ENCODE measurements at places on chromosomes 1 and 21.
A peak's percentile ranks its signal among the peaks of the same experiment; 100 is the strongest.

DNA sequence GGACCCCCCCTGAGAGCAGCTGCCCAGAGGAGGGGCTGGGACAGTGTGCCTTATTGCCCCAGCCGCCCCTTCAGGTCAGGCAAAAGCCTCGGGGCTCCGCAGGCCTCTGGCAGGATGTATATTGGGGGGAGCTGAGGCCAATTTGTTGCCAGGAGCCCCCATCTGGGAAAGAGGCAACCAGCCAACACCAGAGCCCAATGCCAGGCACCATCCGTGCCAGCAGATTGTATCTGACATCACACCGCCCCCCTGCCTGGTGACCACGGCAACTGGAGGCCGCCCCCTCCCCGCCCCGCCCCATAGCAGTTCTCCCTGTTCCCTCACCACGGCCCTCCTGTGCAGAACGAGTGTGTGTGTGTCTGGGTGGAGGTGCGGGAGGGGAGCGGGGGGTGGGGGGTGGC is 3.6 kb upstream of the PLEKHG5 start:
- DNase-seq, result no peak
- no peaks in the 10 kb centered on the region for H3K36me3 ChIP-seq
- H3K4me3 ChIP-seq, result no peak overlapping the region
- peaks cover 29% of the 10 kb centered on the region for H3K27me3 ChIP-seq
- no peak overlapping the region for H3K27ac ChIP-seq

GRCh38 chr21:42624095-42624790 is 29.2 kb upstream of the PDE9A start:
- no peak for DNase-seq
- no peak overlapping the region for H3K4me3 ChIP-seq
- H3K36me3 ChIP-seq, result no peaks in the 10 kb centered on the region
- H3K4me1 ChIP-seq, result peaks cover 17% of the 10 kb centered on the region
- no peaks in the 10 kb centered on the region for H3K27me3 ChIP-seq

DNA sequence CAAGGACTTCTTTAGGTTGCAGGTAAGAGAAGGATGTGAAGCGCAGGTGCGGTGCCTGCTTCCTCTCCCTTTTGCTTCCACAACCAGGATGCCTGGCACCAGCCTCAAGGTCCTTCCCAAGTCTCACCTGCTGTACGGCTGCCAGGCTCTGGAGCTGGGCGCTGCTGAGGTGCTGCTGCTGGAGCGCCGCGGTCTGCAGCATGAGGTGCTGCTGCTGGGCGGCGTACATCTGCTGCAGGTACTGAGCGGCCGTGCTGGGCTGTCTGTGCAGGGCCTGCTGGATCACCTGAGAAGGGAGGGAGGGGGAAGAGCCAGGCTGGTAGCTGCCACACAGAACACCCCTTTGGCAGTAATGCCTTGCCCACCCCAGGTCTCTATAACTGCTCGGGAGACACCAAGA is 51.3 kb upstream of the A3GALT2 start:
- no peak for DNase-seq
- H3K27me3 ChIP-seq, result peaks cover 10% of the 10 kb centered on the region
- H3K36me3 ChIP-seq, result no peaks in the 10 kb centered on the region
- no peak overlapping the region for H3K4me3 ChIP-seq
- H3K27ac ChIP-seq, result no peak overlapping the region

GRCh38 chr1:238558156-238558555 is 667.4 kb upstream of the ZP4 start:
- H3K27me3 ChIP-seq, result no peaks in the 10 kb centered on the region
- no peak for DNase-seq
- H3K4me3 ChIP-seq, result no peak overlapping the region

GRCh38 chr1:153515504-153516394 is 20.0 kb downstream of the S100A6 start:
- no peak for DNase-seq
- no peak overlapping the region for H3K27ac ChIP-seq
- H3K4me3 ChIP-seq, result no peak overlapping the region
- peaks cover 81% of the 10 kb centered on the region for H3K27me3 ChIP-seq
- no peaks in the 10 kb centered on the region for H3K36me3 ChIP-seq

DNA sequence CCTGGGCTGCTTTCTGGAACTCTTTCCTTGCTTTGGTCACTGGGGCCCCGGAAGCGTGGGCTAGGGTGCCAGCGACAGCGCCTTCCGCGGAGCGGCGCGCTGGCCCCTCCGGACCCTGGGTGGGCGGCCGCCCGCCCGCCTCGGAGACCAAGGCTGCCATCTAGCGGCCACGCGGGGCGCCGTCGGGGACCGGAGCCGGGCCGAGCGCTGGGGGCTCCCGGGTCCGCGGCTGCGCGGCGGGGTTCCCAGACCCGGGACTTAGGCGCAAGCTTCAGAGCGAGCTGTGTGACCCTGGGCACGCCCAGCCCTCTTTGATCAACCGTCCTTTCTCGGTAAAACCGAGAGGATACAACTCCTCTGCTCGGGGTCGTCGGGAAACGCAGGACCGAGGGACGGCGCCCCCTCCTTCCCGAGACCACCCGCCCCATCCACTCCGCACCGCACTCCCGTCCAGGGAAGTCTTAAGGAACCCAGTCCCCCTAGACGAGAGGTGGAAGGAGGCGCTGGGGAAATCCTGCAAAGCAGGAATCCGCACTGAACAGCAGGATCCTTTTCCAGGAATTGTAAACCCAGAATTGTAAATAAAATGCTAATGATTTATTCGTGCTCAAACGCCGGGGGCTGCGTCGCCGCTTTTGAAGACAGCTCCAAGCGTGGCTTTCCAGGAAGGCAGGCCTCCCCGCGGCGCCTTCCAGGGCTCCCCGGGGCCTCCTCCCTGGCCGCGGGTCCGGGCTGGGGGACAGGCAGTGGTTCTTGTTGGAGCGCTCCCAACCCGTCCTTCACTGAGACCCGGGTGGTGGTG is 41.2 kb downstream of the RRAGC start:
- peaks cover 24% of the 10 kb centered on the region for H3K4me1 ChIP-seq
- H3K4me3 ChIP-seq, result peak overlapping the region; percentile 79
- no peak overlapping the region for H3K27ac ChIP-seq
- DNase-seq, result peak; percentile 83
- H3K36me3 ChIP-seq, result peaks cover 3% of the 10 kb centered on the region

- H3K27me3 ChIP-seq, result no peaks in the 10 kb centered on the region
- H3K4me1 ChIP-seq, result peaks cover 31% of the 10 kb centered on the region
- H3K4me3 ChIP-seq, result no peak overlapping the region
- no peak for DNase-seq
- H3K36me3 ChIP-seq, result peaks cover 23% of the 10 kb centered on the region
Observed at GRCh38 chr1:17688217-17688810, 66.8 kb upstream of the ACTL8 start.

- H3K36me3 ChIP-seq, result peaks cover 13% of the 10 kb centered on the region
- H3K27me3 ChIP-seq, result peaks cover 5% of the 10 kb centered on the region
- no peak for DNase-seq
Observed at GRCh38 chr1:228085287-228085951, 2.9 kb downstream of the ARF1 start.

DNA sequence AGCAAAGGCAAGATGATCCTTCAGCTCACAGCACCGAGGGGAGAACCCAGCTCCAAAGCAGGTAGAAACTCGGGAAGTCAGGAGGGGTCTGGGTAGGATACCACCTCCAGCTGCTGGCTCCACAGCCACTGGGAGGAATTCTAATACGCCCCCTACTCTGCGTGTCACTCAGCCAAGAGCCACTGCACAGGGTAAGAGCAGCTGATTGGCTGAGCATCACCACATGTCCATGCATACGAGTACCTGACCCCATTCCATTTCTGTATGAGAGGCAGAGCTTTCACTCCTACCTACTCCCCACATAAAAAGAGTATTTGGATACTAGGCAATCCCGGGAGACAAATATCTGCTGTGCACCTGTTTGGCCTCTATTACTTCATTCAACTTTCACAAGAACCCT is 121.4 kb downstream of the RRAGC start:
- H3K27ac ChIP-seq, result no peak overlapping the region
- no peaks in the 10 kb centered on the region for H3K36me3 ChIP-seq
- H3K27me3 ChIP-seq, result 0 out of 2 replicates have a peak, but pooled peaks cover 2% of the 10 kb centered on the region
- H3K4me1 ChIP-seq, result peaks cover 18% of the 10 kb centered on the region
- no peak for DNase-seq

DNA sequence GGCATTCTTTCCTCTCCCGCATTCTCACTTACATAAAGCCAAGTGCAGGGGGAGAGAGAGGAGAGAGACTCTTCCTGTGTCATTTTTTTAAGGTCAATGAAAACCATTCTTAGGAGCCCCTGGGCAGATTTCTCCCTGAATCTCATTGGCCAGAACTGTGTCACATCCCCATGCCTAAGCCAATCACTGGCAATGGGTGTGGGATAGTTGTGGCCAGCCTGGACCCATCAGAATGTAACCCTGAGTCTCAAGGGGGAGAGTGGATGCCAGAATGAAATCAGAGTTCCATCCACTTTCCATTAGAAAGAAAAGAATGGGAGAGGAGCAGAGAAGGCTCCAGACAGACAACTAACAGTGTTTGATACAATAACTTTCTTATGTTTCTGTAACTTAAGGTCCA is 31.2 kb upstream of the COQ8A start:
- DNase-seq, result no peak
- no peaks in the 10 kb centered on the region for H3K27me3 ChIP-seq
- no peaks in the 10 kb centered on the region for H3K36me3 ChIP-seq
- peaks cover 8% of the 10 kb centered on the region for H3K4me1 ChIP-seq
- no peak overlapping the region for H3K27ac ChIP-seq

DNA sequence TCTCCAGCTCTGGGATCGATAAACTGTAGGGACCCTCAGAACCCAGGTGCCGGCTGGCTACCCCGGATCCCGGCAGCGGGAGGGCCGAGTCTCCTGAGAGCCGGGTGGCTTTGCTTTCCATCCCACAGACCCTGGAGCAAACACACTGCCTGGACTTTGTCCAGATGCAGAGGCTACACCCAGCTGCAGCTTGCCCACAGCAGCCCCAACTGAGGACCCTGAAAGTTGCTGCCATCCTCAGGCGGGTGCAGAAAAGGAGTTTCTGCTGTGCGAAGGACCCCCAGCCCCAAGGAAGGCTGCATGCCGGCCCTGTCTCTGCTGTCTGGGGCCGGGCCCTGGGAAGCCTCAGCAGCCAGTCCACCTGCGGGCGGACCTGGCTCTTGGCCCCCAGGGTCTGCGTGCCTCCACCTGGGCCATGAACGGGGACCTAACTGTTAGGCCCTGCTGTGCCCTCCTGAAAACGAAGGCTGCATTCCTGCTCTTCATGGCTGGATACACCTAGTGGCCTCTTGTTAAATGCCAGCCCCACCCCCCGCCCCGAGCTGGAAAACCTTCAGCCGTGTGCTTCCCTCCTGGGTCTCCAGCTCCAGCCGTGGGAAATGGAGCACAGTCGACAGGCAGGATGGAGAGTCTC is 97.5 kb upstream of the ARHGEF16 start:
- H3K27me3 ChIP-seq, result no peaks in the 10 kb centered on the region
- H3K4me1 ChIP-seq, result peaks cover 19% of the 10 kb centered on the region
- no peaks in the 10 kb centered on the region for H3K36me3 ChIP-seq

- no peaks in the 10 kb centered on the region for H3K27me3 ChIP-seq
- peaks cover 49% of the 10 kb centered on the region for H3K4me1 ChIP-seq
- H3K36me3 ChIP-seq, result peaks cover 42% of the 10 kb centered on the region
- H3K27ac ChIP-seq, result peak overlapping the region; percentile 78
- peak; percentile 89 for DNase-seq
Observed at GRCh38 chr1:17405898-17406759, 33.3 kb downstream of the RCC2 start.

GRCh38 chr1:222546091-222546490 is 1.8 kb downstream of the HHIPL2 start:
- no peak for DNase-seq
- no peaks in the 10 kb centered on the region for H3K27me3 ChIP-seq
- 0 out of 2 replicates have a peak, but pooled peaks cover 6% of the 10 kb centered on the region for H3K4me1 ChIP-seq

- H3K27ac ChIP-seq, result no peak overlapping the region
- peaks cover 43% of the 10 kb centered on the region for H3K4me1 ChIP-seq
- no peaks in the 10 kb centered on the region for H3K27me3 ChIP-seq
- no peak for DNase-seq
- no peak overlapping the region for H3K4me3 ChIP-seq
Observed at GRCh38 chr1:113146242-113147072, 73.5 kb downstream of the LRIG2 start.

DNA sequence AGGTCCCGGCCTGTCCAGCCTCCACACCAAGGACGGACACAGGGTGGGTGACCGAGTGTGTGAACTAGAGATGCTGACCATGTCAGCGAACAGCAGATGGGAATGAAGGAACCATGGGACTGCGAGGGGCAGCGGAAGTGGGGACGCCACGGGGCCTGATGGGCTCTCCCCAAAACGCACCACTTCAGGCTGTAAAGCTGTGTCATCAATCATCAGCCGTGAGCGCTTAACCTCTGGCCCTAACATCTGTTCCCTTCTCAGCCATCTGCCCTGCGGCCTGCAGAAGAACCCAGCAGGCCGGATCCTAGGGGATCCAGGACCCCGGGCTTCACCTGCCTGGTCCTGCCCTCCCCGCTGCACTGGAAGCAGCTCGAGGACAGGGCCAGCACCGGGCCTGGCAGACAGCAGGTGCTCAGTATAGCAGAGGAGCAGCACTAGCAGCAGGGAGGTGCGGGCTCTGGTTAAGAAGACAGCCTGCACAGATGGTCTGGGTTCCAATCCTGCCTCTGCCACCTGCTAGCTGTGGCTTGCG is 58.7 kb downstream of the DMRTB1 start:
- no peak overlapping the region for H3K27ac ChIP-seq
- H3K27me3 ChIP-seq, result no peaks in the 10 kb centered on the region
- no peaks in the 10 kb centered on the region for H3K36me3 ChIP-seq
- H3K4me3 ChIP-seq, result no peak overlapping the region

DNA sequence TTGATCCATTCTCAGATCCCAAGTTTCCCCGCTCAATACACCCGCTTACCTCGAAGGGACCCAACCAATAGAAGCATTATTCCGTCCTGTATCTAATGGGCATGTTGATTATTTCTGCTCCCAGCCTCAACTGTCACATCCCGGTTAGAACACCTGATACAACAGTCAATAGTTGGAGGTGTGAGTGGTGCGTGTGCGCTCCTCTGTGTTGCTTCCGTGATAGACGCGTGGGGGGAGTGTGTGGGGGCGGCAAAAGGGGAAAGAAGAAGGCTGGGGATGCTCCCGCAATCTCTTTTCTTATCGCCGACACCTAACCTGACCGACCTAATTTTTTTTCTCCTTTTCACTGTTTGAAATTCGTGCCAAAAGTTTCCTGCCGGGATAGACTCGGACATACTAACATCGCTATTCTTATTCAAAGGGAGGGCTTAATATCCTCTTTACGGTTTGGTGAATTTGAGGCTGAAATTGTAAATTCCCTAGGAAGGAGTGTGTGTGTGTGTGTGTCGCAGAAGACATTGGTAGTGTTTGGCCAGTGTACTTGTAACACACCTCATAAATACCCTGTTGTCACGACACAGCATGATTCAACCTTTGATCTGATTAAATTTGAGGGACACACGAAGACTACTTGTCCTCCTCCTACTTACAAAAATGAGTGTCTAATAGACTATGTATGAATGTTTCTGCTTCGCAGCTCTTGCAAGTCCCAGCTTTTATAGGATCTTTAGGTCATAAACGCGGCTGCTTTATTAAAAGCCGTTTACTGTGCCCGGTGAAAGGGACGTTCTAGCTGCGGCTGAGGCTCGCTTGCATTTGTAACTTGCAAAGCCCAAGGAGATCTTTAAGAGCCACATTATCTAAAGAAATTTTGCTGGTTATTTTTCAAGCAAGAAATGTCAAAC is 1.5 kb upstream of the PROX1 start:
- H3K27me3 ChIP-seq, result peaks cover 88% of the 10 kb centered on the region
- peak overlapping the region; percentile 80 for H3K4me3 ChIP-seq
- H3K27ac ChIP-seq, result no peak overlapping the region
- no peaks in the 10 kb centered on the region for H3K36me3 ChIP-seq

Data from WTC11 (cell line).